ENCODE measurements at places on chromosomes 2 and 18.

DNA sequence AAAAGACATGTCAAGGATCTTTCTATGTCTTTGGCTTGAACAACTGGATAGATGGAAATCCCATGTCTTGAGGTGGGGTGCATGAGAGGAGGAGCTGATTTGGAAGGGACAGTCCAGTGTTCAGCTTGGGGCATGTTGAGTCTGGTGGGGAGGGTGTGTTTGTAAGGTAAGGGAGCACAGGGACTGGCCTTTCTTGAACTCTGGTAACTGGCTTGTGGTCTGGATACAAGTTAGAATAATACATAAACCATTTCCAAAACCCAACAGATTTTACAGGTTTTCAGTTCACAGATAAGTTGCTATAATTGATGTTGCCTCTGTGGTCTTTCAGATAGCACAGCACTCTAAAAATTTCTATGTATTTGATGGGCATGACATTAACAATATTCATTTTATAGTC is 24.2 kb downstream of the RHBDD1 start:
- no peak for DNase-seq

GRCh38 chr2:133865141-133865540 is 296.9 kb upstream of the NCKAP5 start:
- no peak for DNase-seq

GRCh38 chr2:232876978-232877441 is 6.9 kb downstream of the SNORC start:
- DNase-seq = no peak

- no peak for DNase-seq
Observed at GRCh38 chr2:222982909-222983265, 69.1 kb upstream of the KCNE4 start.

DNA sequence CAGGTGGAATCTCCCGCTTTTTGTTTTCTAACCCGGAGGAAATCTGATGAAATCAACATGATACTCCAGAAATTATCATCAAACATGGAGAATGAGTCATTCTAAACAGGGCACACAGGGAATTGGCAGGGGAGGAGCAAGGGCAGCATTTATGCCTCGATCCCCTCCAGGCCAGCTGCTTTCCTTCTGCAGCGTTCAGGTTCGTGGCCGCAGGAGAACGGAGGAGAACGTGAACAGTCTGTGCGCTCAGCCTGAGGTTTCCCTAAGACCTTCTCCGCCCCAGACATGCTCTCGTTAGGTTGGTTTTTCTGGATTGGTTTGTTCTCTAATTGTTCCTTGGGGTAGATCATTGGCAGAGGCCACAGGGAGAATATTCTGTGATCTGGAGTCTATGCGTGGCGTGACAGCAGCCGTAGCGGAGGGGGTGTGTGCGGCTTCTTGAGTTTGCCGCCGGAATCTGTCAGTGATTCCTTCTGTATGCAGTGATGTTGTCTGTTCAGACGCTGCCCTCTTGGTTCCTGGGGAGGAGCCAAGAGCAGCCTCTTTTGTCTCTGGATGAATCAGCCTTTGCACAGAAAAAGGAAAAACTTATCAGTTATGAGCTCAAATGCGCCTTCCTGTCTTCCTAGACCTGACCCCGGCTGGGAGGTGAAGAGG is 75.9 kb downstream of the SH3BP4 start:
- no peak for DNase-seq

GRCh38 chr18:57296336-57296735 is 56.0 kb upstream of the ST8SIA3 start:
- no peak for DNase-seq

DNA sequence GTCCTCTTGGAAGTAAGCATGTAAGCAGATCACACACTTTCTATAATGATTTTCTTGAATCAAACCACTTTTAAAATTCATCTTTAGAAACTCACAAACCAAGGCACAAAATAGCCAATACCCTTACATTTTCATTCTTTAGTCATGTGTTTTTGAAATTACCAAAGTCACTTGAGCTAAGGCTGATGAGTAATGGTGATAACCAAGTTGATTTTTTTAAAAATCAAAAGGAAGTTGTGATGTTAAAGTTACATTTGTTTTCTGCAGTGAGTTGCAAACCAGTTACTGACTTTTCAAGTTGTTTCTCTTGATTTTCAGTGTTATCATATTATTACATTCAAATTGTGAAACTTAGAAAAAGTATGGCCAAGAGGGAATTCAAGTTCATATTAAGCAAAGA is 21.5 kb upstream of the IL18RAP start:
- DNase-seq = no peak

GRCh38 chr2:10765914-10766313 is 44.5 kb downstream of the ATP6V1C2 start:
- no peak for DNase-seq

GRCh38 chr2:150700666-150701580 is 213.5 kb upstream of the RND3 start:
- DNase-seq = no peak

- DNase-seq = no peak
Observed at GRCh38 chr2:16728351-16729136, 62.9 kb upstream of the CYRIA start.

- DNase-seq = no peak
Observed at GRCh38 chr2:104425850-104426595, 427.9 kb upstream of the POU3F3 start.

GRCh38 chr2:143081616-143082015 is 47.6 kb upstream of the ARHGAP15 start:
- DNase-seq = no peak

DNA sequence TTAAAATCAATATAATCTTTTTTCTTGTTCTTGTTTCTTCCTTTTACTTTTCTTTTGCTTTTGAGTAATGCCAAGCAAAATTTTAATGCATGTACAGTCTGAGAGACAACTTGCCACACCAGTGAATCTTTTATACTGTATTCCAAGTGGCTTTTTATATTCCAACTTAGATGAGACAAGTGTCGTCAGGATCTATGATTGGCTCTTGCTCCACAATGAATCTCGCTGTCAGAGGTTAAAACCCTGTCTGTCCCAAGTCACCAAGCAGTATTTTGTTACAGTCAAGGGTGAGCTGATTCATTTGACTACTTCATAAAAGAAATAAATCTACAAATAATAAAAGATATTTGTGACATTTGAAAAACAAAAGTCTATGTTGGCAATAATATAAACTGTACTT is at the start of gene MSTN:
TSS of gene MSTN (minus strand) at position 129 of the 400 bp plus-strand sequence. CDS start 133 bp downstream, outside the sequence.
- DNase-seq = no peak

Measured in NCI-H1092 (cell line).